Left cardiac atrium (tissue), 4 donors: ENCODE measurements at places on chromosomes 12 and 14. TPM values are rescaled to one million over a fixed set of nuclear protein-coding genes. Genes with fewer than 3 reads are reported as not detected.

- DNase-seq = no peak
Measured at GRCh38 chr12:988646-989045, 2.4 kb upstream of the ERC1 start.

The TMEM179 gene
- 0.24 TPM for total RNA-seq

- no peak for DNase-seq
Measured at GRCh38 chr12:53967421-53967925, 5.5 kb upstream of the HOXC11 start.

GRCh38 chr12:49365542-49365941 lies 1.7 kb upstream of the SPATS2 start:
- no peak for DNase-seq

The MAP1LC3B2 gene
- total RNA-seq = 1.3 TPM

DNA sequence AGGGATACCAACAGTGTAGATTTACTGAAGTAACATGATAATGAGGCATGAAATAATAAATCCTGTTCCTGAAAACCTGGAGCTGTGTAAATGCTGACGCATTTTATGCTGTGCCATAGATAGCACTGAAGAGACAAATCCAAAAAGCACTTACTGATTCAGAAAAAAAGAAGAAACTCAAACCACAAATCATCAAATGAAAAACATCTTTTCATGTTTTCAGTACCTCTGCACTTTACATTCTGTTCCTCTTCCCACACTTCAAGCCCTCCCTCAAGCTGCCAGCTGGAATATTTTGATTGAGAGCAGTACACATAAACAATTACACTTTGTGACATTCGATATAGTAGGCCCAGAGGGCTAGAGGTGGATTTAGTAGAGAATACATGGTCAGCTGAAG lies 362.3 kb downstream of the NAV3 start:
- no peak for DNase-seq

The MYH6 gene
- total RNA-seq = 11,820 TPM

GRCh38 chr14:99663386-99664057 lies 18.6 kb downstream of the HHIPL1 start:
- DNase-seq = no peak

DNA sequence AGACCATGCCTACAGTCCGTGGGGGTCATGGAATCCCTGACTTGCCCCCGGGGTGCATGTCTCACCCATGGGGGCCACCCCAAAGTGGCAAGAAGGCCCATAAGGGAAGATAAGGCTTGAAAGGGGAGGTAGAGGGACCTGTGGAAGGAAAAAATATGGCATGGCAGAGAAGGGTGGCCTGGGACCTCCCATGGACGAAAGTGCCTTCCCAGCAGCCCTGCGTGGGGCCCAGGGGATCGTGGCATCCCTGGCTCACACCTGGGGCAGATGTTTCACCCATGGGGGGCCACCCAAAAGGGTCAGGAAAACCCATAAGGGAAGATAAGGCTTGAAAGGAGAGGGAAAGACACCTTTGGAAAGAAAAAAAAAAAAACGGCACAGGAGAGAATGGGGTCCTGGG lies 264.6 kb downstream of the ALG10 start:
- no peak for DNase-seq

The TTLL5 gene
- 18.1 TPM for total RNA-seq

DNA sequence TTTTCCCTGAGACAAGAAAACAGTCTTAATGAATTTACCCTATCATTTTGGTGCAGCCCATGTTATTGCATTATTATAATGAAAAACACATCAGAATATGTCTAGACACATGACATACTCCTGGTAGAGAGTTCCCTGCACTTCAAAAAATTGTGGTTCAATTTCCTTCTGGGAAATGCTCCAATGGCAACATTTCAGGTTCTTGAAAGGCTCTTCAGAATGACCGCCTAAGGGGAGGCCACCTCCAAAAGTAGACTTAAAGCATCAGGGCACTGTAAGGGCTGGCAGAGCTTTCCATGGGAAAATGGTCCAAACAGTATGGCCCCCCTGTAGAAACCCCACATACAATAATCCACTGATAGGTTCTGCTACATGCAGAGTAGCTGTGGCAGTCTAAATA lies 110.7 kb downstream of the SLC25A21 start:
- DNase-seq = no peak

DNA sequence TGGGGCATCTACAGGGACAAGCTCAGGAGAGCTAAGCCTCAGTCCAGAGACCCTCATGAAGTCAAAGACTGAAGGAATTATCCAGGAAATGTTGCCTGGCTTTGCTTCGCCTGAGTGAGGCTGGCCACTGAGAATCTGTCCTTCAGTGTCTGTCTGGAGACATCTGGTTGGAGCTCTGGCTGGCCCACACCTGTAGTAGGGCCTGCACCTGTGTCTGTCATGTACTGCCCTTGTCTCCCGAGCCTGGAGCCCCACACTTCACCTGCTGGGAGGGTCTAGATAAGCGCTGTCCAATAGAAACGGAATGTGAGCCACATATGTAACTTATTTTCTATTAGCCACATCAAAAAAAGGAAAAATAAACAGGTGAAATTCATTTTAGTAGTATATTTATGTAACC lies 9.9 kb upstream of the HDAC7 start:
- no peak for DNase-seq

The GPR135 gene
- total RNA-seq = 2.8 TPM

DNA sequence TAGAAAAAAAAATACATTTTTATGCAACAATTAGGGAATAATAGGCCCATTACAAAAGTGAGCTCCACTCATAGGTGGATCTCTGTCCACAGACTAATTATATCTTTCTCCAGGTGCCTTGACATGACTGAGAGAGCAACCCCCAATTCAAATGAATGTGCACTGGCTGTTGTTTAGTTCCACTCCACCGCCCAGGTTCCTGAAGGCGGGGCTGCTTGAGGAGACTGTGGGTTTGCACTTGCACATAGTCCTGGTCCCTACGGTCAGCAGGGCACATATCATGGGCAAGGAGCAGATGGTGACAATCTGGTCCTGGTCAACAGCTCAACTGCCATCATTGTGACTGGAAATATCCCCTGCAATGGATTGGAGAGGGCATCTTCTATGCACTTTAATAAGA lies 195.6 kb upstream of the PWP1 start:
- no peak for DNase-seq

DNA sequence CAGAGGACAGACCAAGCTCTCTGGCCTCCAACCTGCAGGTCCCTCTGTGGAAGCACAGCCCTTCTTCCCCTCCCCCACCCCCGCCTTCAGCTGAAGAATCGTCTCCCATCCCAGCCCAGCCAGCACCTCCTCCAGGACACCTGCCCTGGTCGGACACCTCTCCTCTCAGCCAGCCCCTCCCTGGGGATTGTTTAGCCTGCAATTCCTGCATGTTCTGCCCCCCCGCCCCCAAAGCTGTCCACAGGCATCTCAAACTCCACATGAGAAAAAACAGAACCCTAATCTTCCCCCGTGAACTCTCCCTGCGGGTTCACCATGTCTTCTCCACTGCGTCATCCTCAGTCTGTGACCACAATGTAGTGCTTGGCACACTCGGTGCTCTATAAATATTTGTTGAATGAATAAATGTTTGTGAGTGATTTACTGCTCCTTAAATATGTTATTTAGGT lies 24.1 kb downstream of the PRIMA1 start:
- DNase-seq = no peak

The PRR4 gene
- 2.0 TPM for total RNA-seq

- DNase-seq = no peak
Measured at GRCh38 chr12:109818905-109819500, 14.2 kb downstream of the TRPV4 start.

The MMP14 gene
- 52.2 TPM for total RNA-seq

- DNase-seq = no peak
Measured at GRCh38 chr12:12734054-12734453, 16.9 kb downstream of the CDKN1B start.

- DNase-seq = no peak
Measured at GRCh38 chr12:89129167-89129870, 223.0 kb downstream of the DUSP6 start.

The RASSF8 gene
- total RNA-seq = 81.4 TPM

The RIN3 gene
- total RNA-seq = 19.9 TPM

DNA sequence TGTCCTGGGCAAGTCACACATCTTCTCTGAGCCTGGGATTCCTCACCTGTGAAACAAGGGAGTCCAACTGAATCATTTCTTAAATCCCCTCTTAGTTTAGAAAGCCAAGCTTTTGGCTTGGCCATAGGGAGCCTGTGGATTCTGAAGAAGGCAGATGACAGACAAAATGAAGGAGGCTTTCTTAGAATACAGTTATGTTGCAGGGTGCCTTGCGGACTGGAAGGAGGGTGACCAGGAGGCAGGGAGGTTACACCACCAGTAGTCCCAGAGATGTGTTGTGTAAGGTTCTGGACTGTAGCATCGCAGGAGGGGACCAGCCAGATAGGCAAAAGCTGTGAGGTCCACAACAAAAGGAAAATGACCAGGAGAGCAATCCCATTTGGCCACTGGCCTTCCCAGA lies 8.2 kb upstream of the ACVR1B start:
- no peak for DNase-seq

GRCh38 chr14:91420686-91421085 lies 3.1 kb upstream of the CCDC88C start:
- no peak for DNase-seq

GRCh38 chr14:37493606-37494005 lies 101.4 kb downstream of the FOXA1 start:
- no peak for DNase-seq

GRCh38 chr12:98503592-98504367 lies 11.6 kb upstream of the TMPO start:
- DNase-seq = peak; percentile 96

The ETFBKMT gene
- total RNA-seq = 4.6 TPM

The DEPDC4 gene
- total RNA-seq = 0.53 TPM

GRCh38 chr14:102949801-102950451 lies 27.5 kb downstream of the AMN start:
- no peak for DNase-seq

GRCh38 chr12:24425601-24425970 lies 476.1 kb upstream of the SOX5 start:
- DNase-seq = no peak
